CD4-positive, alpha-beta T cell treated with Interleukin-6 at 100 ng/mL for 8 hours (primary cell): ENCODE measurements at places on chromosomes 11 and 22.

- DNase-seq = no peak
These were observed 607.9 kb downstream of the BUD13 start for GRCh38 chr11:116164843-116165242.

- peak; percentile 44 for DNase-seq
These were observed 89.7 kb upstream of the PHOX2A start for GRCh38 chr11:72333661-72334060.

DNA sequence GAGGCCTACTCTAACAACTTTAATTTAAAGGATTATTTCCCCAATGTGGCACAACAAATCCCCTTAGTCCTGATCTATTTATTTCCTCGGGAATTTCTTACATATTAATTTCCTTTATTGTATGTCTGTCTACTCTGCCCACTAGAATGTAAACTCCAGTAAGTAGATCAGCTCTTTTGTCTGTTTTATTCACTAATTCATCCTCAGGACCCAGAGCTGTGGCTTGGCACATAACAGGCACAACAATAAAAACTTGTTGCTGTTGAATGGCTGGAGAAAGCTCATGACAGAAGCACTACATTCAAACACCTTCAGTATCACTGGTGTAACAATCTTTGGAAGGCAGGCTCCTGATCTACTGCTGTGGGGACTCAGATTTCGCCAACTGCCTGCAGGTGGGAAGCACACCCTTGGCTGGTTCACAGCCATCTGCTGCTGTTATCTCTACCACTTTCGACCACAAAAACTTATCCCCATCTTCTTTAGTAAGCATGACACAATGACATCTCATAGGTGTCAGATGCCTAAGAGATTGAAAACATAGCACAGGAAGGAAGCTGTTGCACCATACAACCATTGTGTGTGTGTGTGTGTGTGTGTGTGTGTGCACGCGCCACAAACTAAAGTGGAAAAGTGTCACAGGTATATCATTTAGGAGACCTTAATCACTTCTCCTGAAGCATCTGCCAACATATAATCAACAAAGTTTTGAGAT lies 11.9 kb downstream of the HIRA start:
- DNase-seq = peak; percentile 47

DNA sequence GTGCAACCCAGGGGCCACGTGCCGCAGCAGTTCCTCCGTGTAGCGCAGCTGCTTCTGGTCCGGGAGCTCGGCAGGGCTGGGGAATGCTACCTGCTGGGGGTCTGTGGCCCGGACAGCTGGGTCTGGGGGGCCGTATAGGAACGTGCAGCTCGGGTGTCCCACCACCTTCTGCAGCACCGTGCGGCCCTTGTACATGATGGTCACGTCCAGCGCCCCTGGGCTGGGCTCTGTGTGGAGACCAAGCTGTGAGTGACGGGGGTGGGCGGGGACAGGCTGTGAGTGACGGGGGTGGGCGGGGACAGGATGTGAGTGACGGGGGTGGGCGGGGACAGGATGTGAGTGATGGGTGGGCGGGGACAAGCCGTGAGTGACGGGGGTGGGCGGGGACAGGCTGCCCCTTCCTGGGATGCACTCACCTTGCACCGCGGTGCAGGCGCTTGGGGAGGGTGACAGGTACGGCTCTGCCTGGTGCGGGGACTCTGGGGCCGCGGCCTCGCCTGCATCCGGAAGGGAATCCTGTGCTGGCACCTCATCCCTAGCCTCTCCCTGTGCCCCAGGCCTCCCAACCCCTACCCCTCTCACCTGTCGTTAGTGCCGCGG lies 2.3 kb downstream of the IRF7 start:
- DNase-seq = peak; percentile 90

- DNase-seq = no peak
These were observed 7.7 kb upstream of the QSER1 start for GRCh38 chr11:32884770-32885384.

DNA sequence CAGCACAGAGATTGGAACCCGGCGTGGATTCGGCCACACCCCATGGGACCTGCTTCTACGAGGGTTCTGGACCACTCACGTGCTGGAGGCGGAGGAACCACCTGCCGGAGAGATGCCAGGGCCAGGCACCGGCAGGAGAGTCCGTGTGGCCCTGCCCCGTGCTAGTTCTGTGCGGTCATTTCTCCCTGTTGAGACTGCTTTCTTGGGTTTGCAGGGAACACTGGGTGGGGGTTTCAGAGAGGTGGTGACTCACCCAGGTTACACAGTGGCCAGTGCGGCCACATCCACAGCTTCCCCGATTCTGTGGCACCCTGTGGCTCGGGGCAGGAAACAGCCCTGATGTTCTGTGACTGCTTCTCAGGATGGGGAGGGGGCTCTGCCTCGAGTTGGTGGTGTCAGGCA lies 3.6 kb upstream of the PHLDA2 start:
- no peak for DNase-seq

- DNase-seq = no peak
These were observed 2.9 kb upstream of the HMBS start for GRCh38 chr11:119081682-119082260.

GRCh38 chr11:6681949-6682348 lies 1.2 kb downstream of the MRPL17 start:
- DNase-seq = no peak

- DNase-seq = no peak
These were observed 7.0 kb upstream of the TM7SF2 start for GRCh38 chr11:65104628-65105027.

DNA sequence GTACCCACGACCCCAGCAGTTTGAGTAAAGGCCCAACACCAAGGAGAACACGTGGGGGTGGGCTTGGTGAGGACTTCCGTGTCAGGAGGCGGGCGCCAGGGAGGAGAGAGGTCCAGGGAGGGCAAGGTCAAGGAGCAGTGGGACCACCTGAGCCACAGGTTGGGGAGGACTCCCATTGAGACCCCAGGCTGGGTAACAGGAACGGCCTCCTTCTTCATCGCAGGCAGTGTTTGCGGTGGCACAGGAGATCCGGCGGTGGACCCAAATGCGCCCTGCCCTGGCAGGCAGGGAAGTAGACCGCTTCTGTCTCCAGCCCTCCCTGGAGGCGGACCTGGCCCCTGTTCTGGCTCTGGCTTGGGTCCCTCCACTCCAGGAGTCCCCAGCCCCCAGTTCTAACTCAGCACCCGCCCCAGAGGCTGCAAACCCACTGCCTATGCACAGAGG lies 5.9 kb upstream of the TBX1 start:
- no peak for DNase-seq

GRCh38 chr11:78938036-78938435 lies 363.4 kb upstream of the NARS2 start:
- DNase-seq = no peak

GRCh38 chr11:121415856-121416255 lies 36.3 kb upstream of the SORL1 start:
- no peak for DNase-seq

GRCh38 chr11:85772695-85773094 lies 38.2 kb downstream of the SYTL2 start:
- no peak for DNase-seq

GRCh38 chr11:16367252-16367651 lies 10.9 kb upstream of the SOX6 start:
- no peak for DNase-seq

DNA sequence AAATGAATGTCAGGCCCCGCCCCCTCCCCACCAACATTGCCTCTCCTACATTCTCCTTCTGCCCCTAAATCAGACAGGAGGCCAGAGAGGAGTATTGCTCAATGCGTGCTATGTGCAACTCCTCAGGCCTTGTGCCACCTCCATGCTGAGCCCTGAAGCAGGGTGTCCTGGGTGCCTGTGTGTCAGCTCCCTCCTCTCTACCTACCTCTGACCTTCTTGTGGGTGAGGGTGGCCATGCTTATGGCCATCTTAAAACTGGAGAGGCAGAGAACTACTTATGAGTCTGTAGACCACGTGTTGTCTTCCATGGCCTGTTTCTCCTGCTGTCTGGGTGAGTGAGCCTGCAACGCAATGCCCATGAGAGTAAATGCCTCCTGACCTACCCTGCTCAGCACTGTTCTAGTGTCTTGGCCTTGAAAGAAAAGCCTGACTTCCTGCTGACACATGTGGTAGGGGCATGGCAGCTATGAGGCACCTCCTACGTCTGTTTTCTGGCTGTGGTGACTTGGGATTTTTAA lies 10.5 kb downstream of the MCAM start:
- peak; percentile 44 for DNase-seq

- DNase-seq = no peak
These were observed 96.0 kb upstream of the BDNF start for GRCh38 chr11:27795955-27796861.
